Left renal pelvis (tissue), 4 donors: ENCODE measurements at places on chromosomes 13 and 19. TPM values are rescaled to one million over a fixed set of nuclear protein-coding genes. Genes with fewer than 3 reads are reported as not detected.

The IL12RB1 gene
- polyA plus RNA-seq: 0.47 TPM

DNA sequence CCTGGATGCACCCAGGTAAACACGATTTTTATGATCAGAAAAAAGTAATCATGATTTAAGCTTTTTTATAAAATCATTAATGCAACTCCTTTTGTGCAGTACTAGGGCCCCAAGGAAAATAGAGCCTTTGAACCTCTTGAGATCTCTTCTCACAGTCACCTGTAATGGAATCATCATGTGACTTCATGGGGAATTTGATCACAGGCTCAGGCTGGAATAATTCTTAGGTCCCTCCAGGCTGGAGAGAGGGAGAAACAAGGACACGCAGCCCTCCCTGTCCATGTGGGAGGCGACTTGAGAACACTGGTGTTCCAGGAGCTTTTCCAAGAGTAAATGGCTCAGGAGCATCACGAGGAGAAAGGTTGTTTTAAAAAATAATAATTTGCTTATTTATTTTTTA, 156.1 kb downstream of the NUFIP1 start:
- no peak for DNase-seq

The ZIM2 gene
- 1.1 TPM for polyA plus RNA-seq

The CPB2 gene
- polyA plus RNA-seq: 0.27 TPM

- DNase-seq: no peak
Observed at GRCh38 chr13:98364179-98364578, 187.1 kb upstream of the RNF113B start.
